ENCODE measurements at places on chromosomes 11 and 22. TPM values are rescaled to one million over a fixed set of nuclear protein-coding genes. Genes with fewer than 3 reads are reported as not detected.

- no peak for DNase-seq
Observed at GRCh38 chr11:11244470-11245080, 108.5 kb downstream of the CSNK2A3 start.

The TMEM45B gene
- 162 TPM for total RNA-seq

The IGLL5 gene
- total RNA-seq = not detected

- DNase-seq = no peak
Observed at GRCh38 chr11:133181667-133182066, 350.6 kb downstream of the OPCML start.

GRCh38 chr11:111417766-111418435 lies 38.8 kb upstream of the POU2AF1 start:
- peak; percentile 8 for DNase-seq

DNA sequence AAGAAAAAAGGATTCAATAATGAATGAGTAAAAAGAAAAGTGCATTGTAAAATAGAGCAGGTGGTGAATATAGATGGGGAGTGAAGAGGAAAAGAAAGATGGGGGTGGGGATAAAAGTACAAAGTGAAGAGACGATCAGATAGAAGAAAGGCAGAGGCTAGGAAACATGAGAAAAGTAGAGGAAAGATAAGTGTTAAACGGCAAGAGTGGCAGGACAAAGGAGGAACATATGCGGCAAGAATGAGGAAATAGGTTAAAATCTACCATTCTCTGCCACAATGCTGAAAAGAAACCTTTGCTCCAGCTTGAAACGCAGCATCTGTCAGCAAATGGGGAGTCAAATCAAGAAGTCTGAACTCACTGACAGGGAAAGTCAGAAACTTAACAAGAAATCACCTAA lies 6.8 kb downstream of the FUT4 start:
- DNase-seq = no peak

GRCh38 chr22:42725606-42726355 lies 5.1 kb upstream of the A4GALT start:
- DNase-seq = no peak

DNA sequence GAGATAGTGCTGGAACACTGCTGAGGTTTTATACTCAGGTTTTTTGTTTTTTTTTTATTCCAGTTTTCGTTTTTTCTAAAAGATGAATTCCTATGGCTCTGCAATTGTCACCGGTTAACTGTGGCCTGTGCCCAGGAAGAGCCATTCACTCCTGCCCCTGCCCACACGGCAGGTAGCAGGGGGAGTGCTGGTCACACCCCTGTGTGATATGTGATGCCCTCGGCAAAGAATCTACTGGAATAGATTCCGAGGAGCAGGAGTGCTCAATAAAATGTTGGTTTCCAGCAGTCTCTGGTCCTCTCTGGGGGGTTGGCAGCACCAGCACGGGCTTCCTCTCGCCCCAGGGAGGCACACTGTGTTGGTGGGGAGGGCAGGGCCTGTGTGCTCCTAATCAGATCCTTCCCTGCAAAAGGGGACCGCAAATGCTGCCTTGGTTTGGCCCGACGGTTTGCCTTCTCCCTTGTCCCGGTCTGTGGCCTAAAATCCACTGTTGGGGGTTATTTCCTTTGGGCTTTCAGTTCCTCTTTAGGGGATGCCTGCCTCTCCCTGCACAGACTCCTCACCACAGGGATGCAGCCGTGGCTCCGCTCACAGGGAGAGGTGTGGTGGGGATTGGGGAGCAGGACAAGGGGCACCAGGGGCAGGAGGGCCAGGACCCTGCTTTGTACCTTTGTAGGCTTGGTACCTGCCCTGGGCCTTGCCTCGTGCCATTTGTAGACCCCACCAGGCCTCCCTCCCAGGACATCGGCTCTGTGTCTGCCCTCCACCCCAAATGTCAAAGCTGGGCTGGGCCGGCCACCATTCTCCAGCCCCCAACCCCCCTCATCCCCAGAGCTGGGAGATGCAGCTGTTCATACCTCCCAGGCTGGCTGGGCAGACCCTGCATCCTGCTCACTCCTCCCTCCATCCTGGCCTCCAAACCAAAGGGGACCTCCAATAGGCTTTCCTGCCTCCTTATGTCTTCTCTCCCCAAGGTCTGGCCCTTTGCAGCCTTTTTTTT lies 13.5 kb downstream of the MCAT start:
- DNase-seq = no peak

DNA sequence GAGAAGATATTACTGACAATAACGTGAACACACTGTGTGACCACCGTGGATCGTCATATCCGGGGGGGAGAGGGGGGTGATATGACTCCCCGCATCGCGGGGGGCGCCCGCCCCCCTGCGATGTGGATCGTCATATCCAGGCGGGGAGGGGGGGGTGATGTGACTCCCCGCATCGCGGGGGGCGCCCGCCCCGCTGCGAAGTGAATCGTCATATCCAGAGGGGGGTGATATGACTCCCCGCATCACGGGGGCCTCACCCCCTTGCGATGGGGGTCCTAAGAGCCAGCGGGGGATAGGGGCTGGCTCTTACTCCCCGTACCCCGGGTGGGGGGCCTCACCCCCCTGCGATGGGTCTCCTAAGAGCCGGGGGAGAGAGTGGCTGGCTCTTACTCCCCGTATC lies 19.9 kb downstream of the UNC93B1 start:
- DNase-seq = no peak

GRCh38 chr11:85114786-85115185 lies 512.4 kb downstream of the DLG2 start:
- peak; percentile 19 for DNase-seq

GRCh38 chr22:46801331-46801811 lies 38.9 kb downstream of the TBC1D22A start:
- DNase-seq = no peak

DNA sequence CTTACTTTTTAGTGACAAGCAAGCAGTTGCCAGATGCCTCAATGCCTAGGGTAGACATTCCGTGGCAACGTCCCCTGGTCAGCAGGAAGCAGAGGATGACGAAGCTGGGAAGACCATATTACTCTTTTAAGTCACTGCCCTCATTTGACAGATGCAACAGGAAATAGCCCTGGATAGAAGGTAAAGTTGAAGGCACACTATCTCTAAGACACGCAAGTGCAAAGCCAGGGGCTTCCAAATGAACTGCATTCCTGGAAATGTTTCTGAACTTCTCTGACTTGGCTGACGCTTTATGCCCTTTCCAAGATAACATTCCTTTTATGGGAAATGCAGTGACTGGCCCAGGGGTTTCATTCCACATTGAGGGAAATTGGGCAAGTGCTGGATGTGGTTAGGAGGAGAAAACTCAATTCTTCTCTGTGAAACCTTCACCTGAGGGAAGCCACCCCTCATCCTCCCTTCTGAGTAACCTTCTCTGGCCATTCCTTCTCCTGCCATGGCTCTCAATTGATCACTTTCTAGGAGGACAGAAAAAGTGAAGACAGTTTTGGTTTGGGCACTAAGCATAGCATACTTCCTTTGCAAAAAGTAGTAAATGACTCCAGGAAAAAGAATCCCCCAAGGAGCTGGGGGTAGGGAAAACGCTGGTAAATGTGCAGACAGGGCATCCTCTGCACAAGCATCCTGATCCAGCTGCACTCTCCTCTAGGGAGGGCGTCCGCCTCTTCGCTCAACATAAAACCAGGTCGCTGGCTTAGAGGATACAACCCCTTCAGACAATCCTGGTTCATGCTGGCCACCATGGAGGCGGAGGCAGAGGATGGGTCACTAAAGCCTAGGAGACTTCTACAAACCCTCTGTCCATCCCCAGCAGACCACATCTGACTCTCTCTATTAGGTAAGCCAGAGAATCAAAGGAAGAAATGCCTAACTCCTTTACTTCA lies 14.5 kb downstream of the PCSK7 start:
- no peak for DNase-seq

The SLC17A6 gene
- total RNA-seq = not detected

The RIC3 gene
- 0.26 TPM for total RNA-seq

DNA sequence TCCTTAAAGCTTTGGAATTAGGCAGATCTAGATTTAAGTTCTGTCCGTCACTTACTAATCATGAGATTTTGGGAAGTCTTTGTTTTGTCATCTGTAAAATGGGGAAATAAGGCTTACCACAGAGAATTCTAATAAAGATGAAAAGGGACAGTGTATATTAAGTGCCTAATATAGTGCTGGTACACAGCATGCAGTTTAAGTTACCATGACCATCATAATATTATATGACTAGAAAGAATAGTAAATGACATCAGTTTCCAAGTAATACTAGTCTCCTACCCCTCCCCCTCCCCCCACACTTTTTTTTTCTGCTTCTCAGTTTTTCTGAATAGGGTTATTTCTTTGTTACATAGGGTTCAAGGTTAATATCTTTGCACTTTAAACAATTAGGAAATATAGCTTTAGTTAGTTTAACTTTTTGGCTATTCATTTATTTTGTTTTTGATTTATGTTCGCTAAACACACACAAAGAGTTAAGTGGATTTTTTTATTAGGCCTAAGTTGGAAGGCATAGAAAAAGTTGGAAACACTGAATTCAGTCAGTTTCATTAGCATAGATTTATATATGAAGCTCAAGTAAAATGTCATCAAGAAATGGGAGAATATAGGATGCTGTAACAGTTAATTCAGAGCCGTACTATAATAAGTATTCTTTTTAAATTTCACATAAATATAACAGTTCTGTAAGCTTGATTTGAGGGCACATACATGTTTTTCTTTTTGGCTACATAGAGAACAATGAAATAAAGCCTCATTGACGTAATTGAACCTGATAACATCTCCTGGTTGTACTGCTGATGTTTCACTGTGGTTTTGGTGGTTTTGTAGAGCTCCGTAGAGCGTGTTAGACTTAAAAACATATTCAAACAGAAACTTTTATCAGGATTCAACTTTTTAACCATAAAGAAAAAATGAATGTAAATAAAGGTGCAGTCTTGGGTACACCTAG lies 121.2 kb downstream of the PDE3B start:
- peak; percentile 36 for DNase-seq

The SULT4A1 gene
- total RNA-seq = under 0.01 TPM

DNA sequence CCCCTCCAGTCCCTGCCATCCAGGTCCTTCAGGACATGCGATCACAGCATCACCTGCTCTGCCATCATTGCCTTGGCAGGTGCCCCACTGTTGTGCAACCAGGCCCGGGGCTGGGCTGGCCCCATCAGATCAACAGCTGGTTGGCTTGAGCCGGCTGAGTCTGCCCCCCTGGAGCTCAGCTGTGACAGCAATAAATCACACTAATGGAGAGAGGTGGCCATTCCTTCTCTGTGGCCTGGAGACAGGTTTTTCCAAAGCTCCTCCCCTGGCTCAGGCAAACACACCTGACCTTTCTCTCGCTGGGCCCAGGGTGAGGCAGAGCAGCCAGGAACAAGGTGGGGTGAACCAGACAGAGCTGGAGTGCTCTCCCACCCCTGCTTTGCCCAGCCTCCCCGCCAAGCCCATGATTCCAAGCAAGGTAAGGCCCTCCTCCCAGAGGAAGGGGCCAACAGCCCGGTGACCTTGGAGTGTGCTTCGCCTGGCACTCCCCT lies 8.9 kb upstream of the FXYD2 start:
- DNase-seq = no peak

- no peak for DNase-seq
Observed at GRCh38 chr11:44377121-44377520, 67.2 kb upstream of the ALX4 start.

- DNase-seq = no peak
Observed at GRCh38 chr22:49773531-49773930, 54.1 kb downstream of the BRD1 start.

Measured in bronchial epithelial cell (primary cell).